ENCODE measurements at places on chromosomes 6 and 20. TPM values are rescaled to one million over a fixed set of nuclear protein-coding genes. Genes with fewer than 3 reads are reported as not detected.

MAP1LC3A gene
- 19.6 TPM for total RNA-seq

SMLR1 gene
- not detected for total RNA-seq

KCNQ5 gene
- total RNA-seq: 16.0 TPM

SYCP2 gene
- 0.34 TPM for total RNA-seq

PAK5 gene
- not detected for total RNA-seq

SLC17A2 gene
- total RNA-seq: not detected

LRRN4 gene
- total RNA-seq: not detected

CTAGE9 gene
- not detected for total RNA-seq

C20orf141 gene
- not detected for total RNA-seq
